Bladder microvascular endothelial cell (primary cell): ENCODE measurements at places on chromosomes 1 and 21. TPM values are rescaled to one million over a fixed set of nuclear protein-coding genes. Genes with fewer than 3 reads are reported as not detected.

Gene GRIK3
- not detected in 2 replicates for total RNA-seq

Gene SPATA21
- total RNA-seq: not detected in 2 replicates

Gene RRP1
- total RNA-seq: 13.4 and 22.6 TPM in 2 replicates

Gene TDRD5
- total RNA-seq: not detected in 2 replicates

Gene MXRA8
- 0.38 and 0.97 TPM in 2 replicates for total RNA-seq

Gene INSRR
- not detected in 2 replicates for total RNA-seq
